Smooth muscle cell of the coronary artery (primary cell): ENCODE measurements at places on chromosomes 2 and 18. TPM values are rescaled to one million over a fixed set of nuclear protein-coding genes. Genes with fewer than 3 reads are reported as not detected.

ERMN gene
- not detected in 2 replicates for total RNA-seq

CRYBA2 gene
- total RNA-seq = not detected in 2 replicates

DOK6 gene
- total RNA-seq = 0.45 and 14.4 TPM in 2 replicates

TEX44 gene
- total RNA-seq = not detected in 2 replicates

UPP2 gene
- 0.23 TPM in 1 of 2 replicates, not detected in the other for total RNA-seq
